ENCODE measurements at places on chromosomes 12 and 14. TPM values are rescaled to one million over a fixed set of nuclear protein-coding genes. Genes with fewer than 3 reads are reported as not detected.

The FAM181A gene
- total RNA-seq: not detected

The PLA2G1B gene
- not detected for total RNA-seq

The KCNJ8 gene
- total RNA-seq: not detected

The HRK gene
- total RNA-seq: not detected

The NTS gene
- not detected for total RNA-seq

The FKBP11 gene
- total RNA-seq: 28.5 TPM

The FAM90A1 gene
- total RNA-seq: not detected

The ZNF10 gene
- 2.3 TPM for total RNA-seq

The PNMA1 gene
- 32.4 TPM for total RNA-seq

The CARMIL3 gene
- 0.05 TPM for total RNA-seq

The VDR gene
- total RNA-seq: 0.60 TPM

The KRT82 gene
- total RNA-seq: not detected

The PLXNC1 gene
- 0.80 TPM for total RNA-seq

The ANKRD33 gene
- not detected for total RNA-seq

The SIX6 gene
- not detected for total RNA-seq

The SNRNP35 gene
- total RNA-seq: 18.7 TPM

The MSRB3 gene
- total RNA-seq: 30.1 TPM

The RNF212B gene
- not detected for total RNA-seq

The AVPR1A gene
- not detected for total RNA-seq

The CATSPERB gene
- under 0.01 TPM for total RNA-seq

The MYF6 gene
- total RNA-seq: not detected

The BAZ1A gene
- total RNA-seq: 42.6 TPM

The HSPB8 gene
- 19.1 TPM for total RNA-seq

The ZNF839 gene
- total RNA-seq: 5.0 TPM

The P2RX2 gene
- total RNA-seq: not detected

The LRTM2 gene
- not detected for total RNA-seq

The OR4E2 gene
- not detected for total RNA-seq

The SPRYD3 gene
- 39.8 TPM for total RNA-seq

The PCED1B gene
- total RNA-seq: not detected

The JDP2 gene
- total RNA-seq: 13.5 TPM

The RFX4 gene
- not detected for total RNA-seq

The PROX2 gene
- not detected for total RNA-seq

The SMIM41 gene
- not detected for total RNA-seq

The DCN gene
- total RNA-seq: 0.44 TPM

The SPTB gene
- not detected for total RNA-seq

The KLHDC1 gene
- 0.84 TPM for total RNA-seq

The GCH1 gene
- total RNA-seq: 12.8 TPM

The C14orf39 gene
- total RNA-seq: not detected

The SP1 gene
- 28.9 TPM for total RNA-seq

The SIX4 gene
- total RNA-seq: 1.00 TPM

The RFLNA gene
- total RNA-seq: not detected

The SMOC1 gene
- 0.27 TPM for total RNA-seq

The KLRC4 gene
- not detected for total RNA-seq

The HDAC7 gene
- total RNA-seq: 81.8 TPM

The PTPRQ gene
- total RNA-seq: not detected

The OTOGL gene
- total RNA-seq: 0.10 TPM

The CCDC175 gene
- total RNA-seq: not detected

The TMBIM6 gene
- 346 TPM for total RNA-seq

The ABCB9 gene
- 8.3 TPM for total RNA-seq

The CDKN3 gene
- 67.5 TPM for total RNA-seq

The WSCD2 gene
- total RNA-seq: not detected

The MUCL1 gene
- not detected for total RNA-seq

The CLEC14A gene
- total RNA-seq: 167 TPM

The GYS2 gene
- not detected for total RNA-seq

The COX8C gene
- total RNA-seq: not detected

The ENDOU gene
- total RNA-seq: not detected

The ALDH2 gene
- 25.1 TPM for total RNA-seq

The FOXN4 gene
- not detected for total RNA-seq

The ADGRD1 gene
- not detected for total RNA-seq
